ENCODE measurements at places on chromosomes 5 and 9. TPM values are rescaled to one million over a fixed set of nuclear protein-coding genes. Genes with fewer than 3 reads are reported as not detected.

Gene LVRN
- 135 TPM for total RNA-seq

Gene TTC1
- total RNA-seq, result 29.6 TPM

Gene IFNA10
- not detected for total RNA-seq

Gene SQSTM1
- total RNA-seq, result 877 TPM

Gene GABRA1
- total RNA-seq, result not detected
